ENCODE measurements at places on chromosomes 13 and 19.

GRCh38 chr13:54628383-54628782 lies 1599.8 kb downstream of the OLFM4 start:
- H3K36me3 ChIP-seq, result no peaks in the 10 kb centered on the region
- H3K27me3 ChIP-seq, result no peaks in the 10 kb centered on the region
- no peak overlapping the region for H3K4me3 ChIP-seq
- no peak for DNase-seq
- no peaks in the 10 kb centered on the region for H3K4me1 ChIP-seq
- no peak overlapping the region for H3K27ac ChIP-seq

- no peaks in the 10 kb centered on the region for H3K36me3 ChIP-seq
- H3K4me3 ChIP-seq, result no peak overlapping the region
- H3K4me1 ChIP-seq, result no peaks in the 10 kb centered on the region
- H3K27ac ChIP-seq, result no peak overlapping the region
- DNase-seq, result no peak
These were observed 28.7 kb upstream of the MEDAG start for GRCh38 chr13:30877335-30877734.

DNA sequence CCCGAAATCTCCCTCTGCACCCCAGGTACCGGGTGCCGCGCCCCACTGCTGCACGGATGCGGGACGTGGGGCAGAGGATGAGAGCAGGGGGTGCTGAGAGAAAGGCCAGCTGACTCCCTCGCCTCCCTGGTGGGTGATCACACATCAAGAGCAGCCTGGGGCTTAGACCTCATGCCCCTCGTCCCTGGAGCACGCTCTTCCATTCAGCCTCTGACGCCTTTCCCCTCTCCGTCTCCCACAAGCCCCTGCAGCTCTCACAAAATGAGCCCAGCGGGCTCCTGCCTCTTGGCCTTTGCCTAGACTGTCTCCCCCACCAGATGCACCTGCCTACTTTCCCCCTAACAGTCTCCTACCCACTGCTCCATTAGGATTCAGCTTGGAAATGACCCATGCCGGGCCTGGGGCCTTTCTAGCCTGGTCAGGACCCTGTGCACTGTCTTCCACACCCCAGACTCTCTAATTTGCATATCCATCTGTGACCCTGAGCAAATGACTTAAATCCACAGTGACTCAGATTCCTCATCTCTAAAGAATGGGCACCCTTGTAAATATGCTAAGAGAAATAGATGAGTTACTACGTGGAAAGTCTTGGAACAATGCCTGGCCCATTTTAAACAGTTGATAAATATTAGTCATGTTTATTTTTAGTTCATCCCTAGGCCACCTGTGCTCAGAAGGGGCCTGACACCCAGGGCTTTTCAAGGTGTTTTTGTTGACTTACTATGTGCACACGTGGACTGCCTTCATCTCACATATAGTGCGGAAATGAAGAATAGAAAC lies 582 bp upstream of the PTPRH start:
- H3K4me1 ChIP-seq, result no peaks in the 10 kb centered on the region
- H3K27ac ChIP-seq, result no peak overlapping the region
- no peaks in the 10 kb centered on the region for H3K36me3 ChIP-seq
- no peak for DNase-seq

DNA sequence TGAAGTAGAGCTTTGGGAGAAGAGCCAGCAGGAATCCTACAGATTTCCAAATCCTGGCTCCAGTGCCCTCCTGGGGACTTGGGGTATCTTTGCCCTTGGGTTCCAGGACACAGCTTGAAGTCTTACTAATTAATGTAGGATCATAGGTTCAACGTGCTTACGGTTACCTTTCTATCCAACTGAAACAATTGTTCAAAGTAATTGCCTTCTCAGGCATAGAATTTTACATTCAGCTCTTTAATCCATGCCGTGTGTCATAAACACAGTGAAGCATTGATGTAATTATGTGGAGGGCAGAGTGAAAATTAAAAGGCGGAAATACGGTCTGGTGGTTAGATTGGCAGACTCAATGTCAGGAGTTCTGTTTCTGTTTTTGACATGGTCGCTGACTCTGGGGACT lies 170.4 kb downstream of the COG6 start:
- no peaks in the 10 kb centered on the region for H3K27me3 ChIP-seq
- H3K4me1 ChIP-seq, result no peaks in the 10 kb centered on the region
- no peak for DNase-seq
- no peak overlapping the region for H3K4me3 ChIP-seq
- no peaks in the 10 kb centered on the region for H3K36me3 ChIP-seq
- no peak overlapping the region for H3K27ac ChIP-seq

- H3K27me3 ChIP-seq, result no peaks in the 10 kb centered on the region
- no peak overlapping the region for H3K4me3 ChIP-seq
- DNase-seq, result no peak
- H3K4me1 ChIP-seq, result no peaks in the 10 kb centered on the region
These were observed 713.4 kb upstream of the PCDH20 start for GRCh38 chr13:62129000-62129551.

- no peaks in the 10 kb centered on the region for H3K36me3 ChIP-seq
- H3K27ac ChIP-seq, result no peak overlapping the region
- no peaks in the 10 kb centered on the region for H3K27me3 ChIP-seq
- H3K4me1 ChIP-seq, result no peaks in the 10 kb centered on the region
These were observed 380.6 kb downstream of the LIG4 start for GRCh38 chr13:107834717-107835116.

DNA sequence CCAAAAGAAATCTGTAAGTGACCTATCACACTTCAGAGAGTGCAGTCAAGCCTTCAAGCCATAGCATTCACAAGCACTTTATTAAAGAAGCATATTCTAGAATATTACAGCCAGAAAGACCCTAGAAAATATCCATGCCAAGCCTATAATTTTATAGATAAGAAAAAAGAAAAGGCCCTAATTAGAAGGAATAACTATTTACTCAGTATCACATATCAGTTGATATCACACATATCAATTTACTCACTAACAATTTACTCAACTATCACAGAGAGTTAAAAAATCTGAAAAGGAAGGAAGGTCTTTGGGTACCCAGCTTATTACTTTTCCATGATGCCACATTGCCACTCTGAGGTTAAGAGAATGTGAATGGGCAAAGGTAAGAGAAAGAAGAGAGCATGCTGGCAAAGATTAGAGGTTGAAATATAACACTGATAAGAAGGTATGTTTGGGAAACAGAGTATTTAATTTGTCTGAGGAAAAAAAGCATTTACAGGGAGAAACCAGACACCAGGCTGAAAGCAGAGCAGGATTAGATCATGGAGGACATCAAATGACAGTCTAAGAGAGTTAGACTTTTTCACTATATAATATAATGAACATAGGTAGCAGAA lies 186.2 kb downstream of the VWA8 start:
- H3K4me1 ChIP-seq, result no peaks in the 10 kb centered on the region
- no peak overlapping the region for H3K27ac ChIP-seq
- no peak for DNase-seq
- no peaks in the 10 kb centered on the region for H3K27me3 ChIP-seq

DNA sequence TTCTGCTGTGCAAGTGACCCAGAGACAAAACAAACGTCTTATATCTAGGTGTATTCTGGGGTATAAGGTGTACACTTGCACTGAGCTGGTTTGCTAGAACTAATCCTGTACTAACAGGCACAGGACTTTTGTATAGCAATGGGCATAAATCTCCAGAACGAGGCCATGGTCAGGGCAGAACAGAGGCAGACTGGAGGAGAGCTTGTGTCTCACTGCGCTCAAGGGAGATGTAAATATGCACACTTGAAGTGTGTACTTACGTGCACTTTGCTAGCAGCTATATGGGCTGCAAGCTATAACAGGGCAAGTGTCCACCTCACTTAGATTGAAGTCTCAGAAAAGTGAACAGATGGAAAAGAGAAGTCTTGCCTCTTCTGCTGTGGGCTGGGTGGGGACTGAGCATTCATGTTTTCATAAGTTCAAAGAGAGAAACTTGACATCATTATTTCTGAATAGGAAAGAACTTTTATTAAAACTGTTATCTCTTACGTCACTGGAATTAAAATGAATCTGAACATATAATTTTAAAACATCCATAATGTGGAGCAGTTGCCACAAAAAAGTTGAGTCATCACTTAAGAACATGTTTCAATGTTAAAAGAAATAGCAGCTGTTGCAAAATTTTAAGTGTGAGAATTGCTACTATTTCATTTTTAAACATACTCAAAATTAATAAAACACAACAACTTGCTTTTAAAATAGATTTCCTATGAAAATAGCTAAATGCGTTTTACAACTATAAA lies 888.3 kb downstream of the PCDH9 start:
- no peaks in the 10 kb centered on the region for H3K27me3 ChIP-seq
- no peak for DNase-seq
- no peak overlapping the region for H3K4me3 ChIP-seq
- H3K4me1 ChIP-seq, result no peaks in the 10 kb centered on the region
- H3K27ac ChIP-seq, result no peak overlapping the region
- H3K36me3 ChIP-seq, result no peaks in the 10 kb centered on the region

GRCh38 chr13:67184247-67184646 lies 45.9 kb downstream of the PCDH9 start:
- DNase-seq, result no peak
- H3K27me3 ChIP-seq, result no peaks in the 10 kb centered on the region
- H3K36me3 ChIP-seq, result no peaks in the 10 kb centered on the region
- no peak overlapping the region for H3K4me3 ChIP-seq
- H3K4me1 ChIP-seq, result no peaks in the 10 kb centered on the region

GRCh38 chr13:79359064-79359463 lies 47.0 kb downstream of the RBM26 start:
- no peaks in the 10 kb centered on the region for H3K4me1 ChIP-seq
- no peak overlapping the region for H3K27ac ChIP-seq
- H3K36me3 ChIP-seq, result peaks cover 4% of the 10 kb centered on the region
- H3K27me3 ChIP-seq, result no peaks in the 10 kb centered on the region
- no peak overlapping the region for H3K4me3 ChIP-seq

DNA sequence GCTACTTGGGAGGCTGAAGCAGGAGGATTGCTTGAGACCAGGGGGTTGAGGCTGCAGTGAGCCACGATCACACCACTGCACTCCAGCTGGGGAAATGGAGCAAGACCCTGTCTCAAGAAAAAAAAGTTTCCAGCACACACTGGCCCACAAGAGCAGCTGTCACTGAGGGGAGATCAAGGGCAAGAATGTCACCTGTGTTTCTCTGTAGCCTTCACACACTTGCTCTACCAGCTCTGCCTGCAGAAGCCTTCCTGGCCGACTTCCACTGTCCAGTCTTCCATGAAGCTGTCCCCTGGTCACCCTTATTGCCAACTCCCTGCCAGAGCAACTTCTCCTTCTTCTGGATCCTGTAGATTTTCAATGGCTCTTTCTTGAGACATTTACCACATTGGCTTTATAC lies 158.0 kb downstream of the KCTD15 start:
- no peaks in the 10 kb centered on the region for H3K36me3 ChIP-seq
- no peaks in the 10 kb centered on the region for H3K4me1 ChIP-seq
- no peak for DNase-seq
- no peak overlapping the region for H3K4me3 ChIP-seq

DNA sequence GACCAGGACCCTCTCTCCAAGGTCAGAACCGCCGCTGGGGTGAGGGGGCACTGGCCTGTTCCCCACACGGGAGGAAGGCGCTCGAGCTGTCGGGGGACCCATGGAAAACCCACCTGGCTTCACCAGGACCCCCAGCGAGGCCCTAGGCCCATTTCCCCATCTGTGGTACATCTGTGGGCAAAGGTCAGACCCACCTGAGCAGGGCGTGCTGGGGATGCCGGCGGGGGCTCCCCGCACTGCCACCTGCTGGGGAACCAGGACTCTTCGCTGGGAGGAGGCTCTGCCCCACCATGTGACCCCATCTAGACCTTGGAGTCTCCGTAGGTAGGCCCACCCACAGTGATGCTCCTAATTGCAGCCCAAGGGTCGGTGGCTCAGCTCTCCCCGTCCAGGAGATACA lies 511 bp downstream of the WDR88 start:
- H3K4me1 ChIP-seq, result no peaks in the 10 kb centered on the region
- no peaks in the 10 kb centered on the region for H3K27me3 ChIP-seq
- peaks cover 16% of the 10 kb centered on the region for H3K36me3 ChIP-seq
- no peak overlapping the region for H3K4me3 ChIP-seq
- DNase-seq, result no peak

DNA sequence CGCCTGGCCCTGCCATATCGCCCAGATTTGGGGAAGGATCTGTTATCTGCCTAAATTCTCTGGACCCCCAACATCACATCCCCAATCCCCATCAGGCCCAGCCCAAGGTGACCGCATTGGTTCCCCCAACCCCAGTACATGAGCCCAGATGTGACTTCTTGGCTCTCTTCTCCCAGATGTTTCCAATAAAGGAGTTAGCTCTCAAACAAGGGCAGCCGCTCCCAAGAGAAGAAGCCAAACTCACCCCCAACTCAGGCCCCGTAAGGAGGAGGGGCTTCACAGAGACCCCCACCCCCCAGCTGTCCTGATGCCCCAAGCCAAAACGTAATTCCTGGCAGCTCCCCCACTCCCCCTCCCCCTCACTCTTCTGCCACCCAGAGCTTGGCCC lies 6.9 kb downstream of the FBN3 start:
- DNase-seq, result no peak
- H3K27ac ChIP-seq, result no peak overlapping the region
- H3K4me3 ChIP-seq, result no peak overlapping the region
- no peaks in the 10 kb centered on the region for H3K4me1 ChIP-seq
- no peaks in the 10 kb centered on the region for H3K27me3 ChIP-seq

DNA sequence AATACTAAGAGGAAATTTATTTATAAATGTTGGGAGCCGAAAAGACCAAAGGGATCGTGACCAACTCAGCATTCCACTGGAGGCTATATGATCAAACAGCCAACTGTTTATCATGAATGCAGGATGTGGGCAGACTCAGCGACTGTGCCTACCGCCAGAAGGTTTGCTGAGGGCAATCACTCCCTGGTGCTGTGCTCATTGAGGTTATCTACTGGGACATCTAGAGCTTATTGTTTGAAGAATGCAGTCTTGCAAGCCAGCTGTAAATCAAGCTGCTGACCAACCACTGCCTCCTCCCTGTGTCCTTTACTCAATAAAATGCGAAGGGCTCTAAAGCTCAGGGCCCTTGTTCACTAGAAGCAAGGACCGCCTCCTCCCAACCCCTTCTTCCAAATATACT lies 8.5 kb upstream of the XPO4 start:
- H3K36me3 ChIP-seq, result no peaks in the 10 kb centered on the region
- H3K27ac ChIP-seq, result no peak overlapping the region
- no peaks in the 10 kb centered on the region for H3K27me3 ChIP-seq
- no peaks in the 10 kb centered on the region for H3K4me1 ChIP-seq
- no peak overlapping the region for H3K4me3 ChIP-seq

DNA sequence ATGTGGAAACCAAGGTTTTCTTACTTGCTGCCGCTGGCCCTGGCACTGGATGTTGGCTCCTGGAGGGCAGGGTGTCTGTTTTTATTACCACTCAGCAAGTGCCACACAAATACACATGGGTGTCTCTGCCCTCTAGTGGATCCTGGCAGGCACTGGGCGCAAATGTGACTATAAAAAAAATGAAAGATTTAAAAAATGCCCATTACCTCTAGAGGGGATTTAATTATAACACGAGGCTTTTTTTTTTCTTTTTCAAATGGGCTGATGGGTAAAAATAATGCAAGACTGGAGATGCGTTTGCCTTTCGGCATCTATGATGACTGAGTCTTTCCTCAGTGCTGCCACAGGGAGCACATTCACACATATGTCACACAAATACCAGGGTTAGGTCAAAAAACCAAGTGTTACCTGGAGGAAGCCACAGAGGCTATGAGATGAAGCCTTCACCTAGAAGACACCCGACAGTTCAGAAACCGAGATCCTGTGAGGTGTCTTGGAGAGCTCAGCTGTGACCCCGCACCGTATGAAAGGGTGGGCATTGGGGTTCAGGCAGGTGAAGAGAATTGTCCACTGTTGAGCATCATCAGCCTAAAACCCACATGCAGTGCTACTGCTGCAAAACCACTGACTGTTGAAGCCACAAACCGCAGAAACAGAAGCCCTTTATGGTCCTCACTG lies 25.7 kb downstream of the CHAMP1 start:
- H3K27me3 ChIP-seq, result no peaks in the 10 kb centered on the region
- H3K36me3 ChIP-seq, result no peaks in the 10 kb centered on the region
- no peaks in the 10 kb centered on the region for H3K4me1 ChIP-seq
- H3K27ac ChIP-seq, result no peak overlapping the region
- no peak overlapping the region for H3K4me3 ChIP-seq

Data from right lobe of liver (tissue), 6 donors.